ENCODE measurements at places on chromosomes 1 and 21.

DNA sequence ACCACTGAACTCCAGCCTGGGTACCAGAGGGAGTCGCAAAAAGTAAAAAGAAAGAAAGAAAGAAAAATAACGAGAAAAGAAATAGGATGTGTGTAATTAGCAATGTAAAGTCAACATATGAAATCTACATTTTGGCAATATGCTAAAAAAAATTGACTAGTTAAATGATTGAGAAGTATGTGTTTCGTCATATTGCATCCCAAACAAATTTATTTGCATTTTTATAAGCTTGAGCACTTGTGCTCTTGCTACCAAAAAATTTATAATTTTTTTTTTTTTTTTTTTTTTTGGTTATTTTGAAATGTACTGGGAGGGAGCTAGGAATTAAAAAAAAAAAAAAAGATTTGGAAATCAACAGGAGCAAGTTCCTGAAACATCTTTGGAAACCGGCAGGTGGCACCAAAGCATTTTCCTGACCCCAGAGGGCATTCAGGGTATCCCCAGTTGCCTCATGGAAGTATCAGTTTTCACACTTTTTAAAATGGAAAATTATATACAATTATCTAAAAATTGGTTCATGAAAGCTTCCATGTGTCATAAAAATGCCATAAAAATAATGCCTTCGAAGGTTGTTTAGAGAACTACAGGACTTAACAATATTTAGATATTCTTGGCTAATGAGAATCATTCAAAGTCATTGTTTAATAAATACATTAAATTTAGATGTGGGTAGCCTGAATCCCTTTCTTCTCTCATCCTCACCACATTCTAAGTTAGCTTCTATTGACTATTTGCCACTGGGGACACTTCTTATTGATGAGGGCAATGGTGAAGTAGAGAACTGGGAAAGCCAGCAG is 4.8 kb upstream of the HEATR1 start:
- H3K4me3 ChIP-seq = no peak overlapping the region
- no peaks in the 10 kb centered on the region for H3K4me1 ChIP-seq
- no peak overlapping the region for H3K27ac ChIP-seq
- DNase-seq = peak; percentile 45
- H3K36me3 ChIP-seq = no peaks in the 10 kb centered on the region
- no peaks in the 10 kb centered on the region for H3K27me3 ChIP-seq

GRCh38 chr1:185850366-185850765 is 116.2 kb downstream of the HMCN1 start:
- no peak for DNase-seq
- no peaks in the 10 kb centered on the region for H3K27me3 ChIP-seq
- H3K36me3 ChIP-seq = no peaks in the 10 kb centered on the region
- H3K4me3 ChIP-seq = no peak overlapping the region
- H3K27ac ChIP-seq = no peak overlapping the region

GRCh38 chr1:91374086-91374485 is 30.6 kb downstream of the HFM1 start:
- no peaks in the 10 kb centered on the region for H3K4me1 ChIP-seq
- no peak overlapping the region for H3K27ac ChIP-seq
- DNase-seq = no peak
- no peak overlapping the region for H3K4me3 ChIP-seq

- H3K27me3 ChIP-seq = no peaks in the 10 kb centered on the region
- H3K4me1 ChIP-seq = no peaks in the 10 kb centered on the region
- H3K27ac ChIP-seq = no peak overlapping the region
- no peak for DNase-seq
- no peak overlapping the region for H3K4me3 ChIP-seq
Measured at GRCh38 chr1:110581682-110582145, 24.4 kb downstream of the KCNA2 start.

DNA sequence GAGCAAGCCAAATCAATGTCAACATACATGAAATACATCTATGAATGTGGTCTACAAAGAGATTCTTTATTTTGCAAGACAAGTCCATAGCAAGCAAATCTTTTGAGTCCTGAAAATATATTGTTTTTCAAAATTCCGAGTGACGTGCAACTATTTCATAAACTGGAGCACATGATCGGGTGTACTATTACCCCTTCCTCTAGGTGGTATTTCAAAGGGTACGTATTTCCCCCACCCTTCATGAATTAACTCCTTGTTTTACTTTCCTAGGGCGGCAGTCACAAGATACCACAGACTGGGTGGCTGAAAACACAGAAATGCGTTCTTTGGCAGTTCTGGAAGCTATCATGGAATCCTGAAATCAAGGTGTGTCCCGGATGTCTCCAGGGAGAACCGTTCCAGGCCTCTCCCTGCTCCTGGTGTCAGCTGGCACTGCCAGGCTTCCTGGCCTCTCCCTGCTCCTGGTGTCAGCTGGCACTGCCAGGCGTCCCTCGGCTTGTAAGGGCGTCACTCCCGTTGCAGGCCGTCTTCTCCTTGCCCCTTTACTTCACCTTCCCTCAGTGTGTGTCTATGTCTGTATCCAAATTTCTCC is 55.3 kb downstream of the RIPK4 start:
- DNase-seq = no peak
- H3K4me3 ChIP-seq = no peak overlapping the region
- H3K27me3 ChIP-seq = no peaks in the 10 kb centered on the region
- no peaks in the 10 kb centered on the region for H3K36me3 ChIP-seq
- H3K27ac ChIP-seq = no peak overlapping the region

- no peaks in the 10 kb centered on the region for H3K36me3 ChIP-seq
- peaks cover 6% of the 10 kb centered on the region for H3K4me1 ChIP-seq
- no peak overlapping the region for H3K27ac ChIP-seq
- no peaks in the 10 kb centered on the region for H3K27me3 ChIP-seq
Measured at GRCh38 chr1:234262007-234262753, 111.1 kb upstream of the COA6 start.

DNA sequence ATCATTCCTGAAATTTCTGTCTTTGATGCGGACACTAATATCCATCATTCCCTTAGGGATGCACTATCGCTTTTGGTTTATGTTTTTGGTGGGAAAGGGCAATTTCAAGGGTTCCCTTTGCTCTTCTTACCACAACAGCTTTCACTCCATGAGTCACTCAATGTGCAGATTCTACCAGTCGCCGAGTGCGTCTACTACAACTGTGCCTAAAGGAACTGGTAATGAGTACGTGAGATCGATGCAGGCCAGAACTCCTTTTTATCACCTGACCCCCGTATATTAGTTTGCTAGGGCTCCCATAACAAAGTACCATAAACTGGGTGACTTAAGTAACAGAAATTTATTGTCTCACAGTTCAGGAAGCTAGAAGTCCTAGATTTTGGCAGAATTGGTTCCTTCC is 27.5 kb upstream of the TMEM54 start:
- H3K27me3 ChIP-seq = no peaks in the 10 kb centered on the region
- DNase-seq = no peak
- no peaks in the 10 kb centered on the region for H3K36me3 ChIP-seq
- H3K4me1 ChIP-seq = no peaks in the 10 kb centered on the region

DNA sequence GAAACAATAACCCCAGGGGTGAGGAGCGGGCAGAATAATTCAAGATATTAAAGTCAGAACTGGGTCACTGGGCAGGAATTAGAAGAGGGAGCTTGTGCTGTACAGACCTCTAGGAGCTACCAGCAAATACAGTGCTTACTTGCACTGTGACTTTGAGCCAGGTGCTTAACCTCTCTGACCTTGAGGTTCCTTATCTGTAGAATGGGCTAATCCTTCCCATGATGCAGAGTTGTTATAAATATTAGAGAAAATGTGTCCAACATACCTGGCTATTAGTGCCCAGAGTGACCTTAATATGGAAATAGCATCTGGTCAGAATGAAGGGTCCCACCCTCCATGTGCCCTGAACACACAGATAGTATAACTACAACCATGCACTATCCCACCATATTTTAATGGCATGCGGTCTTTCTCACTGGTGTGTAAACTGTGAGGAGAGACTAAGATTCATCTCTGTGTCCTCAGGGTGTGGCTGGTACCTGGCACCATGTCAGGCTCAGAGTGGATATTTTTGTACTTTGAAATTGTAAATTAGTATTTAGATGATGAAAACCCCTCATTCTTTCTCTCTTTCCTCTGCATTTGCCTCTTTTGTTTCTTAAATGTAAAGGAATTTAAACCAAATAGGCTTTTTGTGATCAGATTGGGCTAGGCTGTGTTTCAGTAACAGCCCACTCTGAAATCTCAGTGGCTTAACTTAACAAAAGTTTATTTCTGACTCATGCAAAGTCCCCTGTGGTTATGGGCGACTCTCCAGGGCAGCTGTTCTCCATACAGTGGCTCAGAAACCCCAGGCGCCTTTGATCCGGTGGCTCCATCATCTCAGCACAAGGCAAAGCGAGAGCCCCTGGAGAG is 60.0 kb upstream of the ROR1 start:
- no peaks in the 10 kb centered on the region for H3K27me3 ChIP-seq
- DNase-seq = no peak
- H3K27ac ChIP-seq = no peak overlapping the region
- H3K4me1 ChIP-seq = no peaks in the 10 kb centered on the region
- peaks cover 1% of the 10 kb centered on the region for H3K36me3 ChIP-seq
- no peak overlapping the region for H3K4me3 ChIP-seq

DNA sequence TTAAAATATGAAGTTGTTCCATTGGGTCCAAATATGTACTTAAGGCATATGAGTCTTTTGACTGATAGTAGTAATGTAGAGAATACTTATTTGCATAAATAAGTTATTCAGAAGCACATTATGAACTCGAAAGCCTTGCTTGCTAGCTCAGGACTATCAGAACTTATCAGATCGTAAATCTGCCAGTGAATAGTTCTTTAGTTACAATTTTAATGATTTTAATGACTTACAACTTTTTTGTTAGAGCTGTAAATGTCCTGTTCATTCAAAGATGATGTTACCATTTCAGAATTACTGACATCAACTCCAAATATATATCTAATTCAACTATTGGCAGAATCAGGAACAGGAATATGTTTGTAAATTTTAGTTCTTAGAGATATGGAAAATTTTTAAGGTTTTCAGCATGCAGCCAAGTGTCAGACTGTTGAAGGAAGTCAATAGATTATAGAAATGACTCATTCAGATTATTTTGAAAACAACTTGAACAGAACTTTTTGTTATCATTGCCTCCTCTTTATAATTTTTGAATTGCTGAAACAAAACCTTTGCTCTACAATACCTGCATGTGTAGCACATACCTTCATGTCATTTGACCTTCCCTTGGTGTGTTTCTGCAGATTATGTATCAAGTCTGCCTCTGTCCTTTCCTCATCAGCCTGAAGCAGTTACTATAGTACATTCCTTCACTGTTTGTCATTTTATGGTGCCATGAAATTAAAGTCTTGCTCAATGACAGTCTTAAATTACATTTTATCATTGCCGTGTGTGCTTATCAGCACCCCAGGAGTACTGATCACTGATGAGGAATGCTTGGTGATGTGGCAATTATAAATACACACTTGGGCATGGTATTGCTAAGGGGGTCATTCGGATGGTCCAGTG is 44.9 kb downstream of the LRRC8D start:
- H3K27me3 ChIP-seq = no peaks in the 10 kb centered on the region
- no peak for DNase-seq
- H3K36me3 ChIP-seq = no peaks in the 10 kb centered on the region
- no peak overlapping the region for H3K4me3 ChIP-seq

DNA sequence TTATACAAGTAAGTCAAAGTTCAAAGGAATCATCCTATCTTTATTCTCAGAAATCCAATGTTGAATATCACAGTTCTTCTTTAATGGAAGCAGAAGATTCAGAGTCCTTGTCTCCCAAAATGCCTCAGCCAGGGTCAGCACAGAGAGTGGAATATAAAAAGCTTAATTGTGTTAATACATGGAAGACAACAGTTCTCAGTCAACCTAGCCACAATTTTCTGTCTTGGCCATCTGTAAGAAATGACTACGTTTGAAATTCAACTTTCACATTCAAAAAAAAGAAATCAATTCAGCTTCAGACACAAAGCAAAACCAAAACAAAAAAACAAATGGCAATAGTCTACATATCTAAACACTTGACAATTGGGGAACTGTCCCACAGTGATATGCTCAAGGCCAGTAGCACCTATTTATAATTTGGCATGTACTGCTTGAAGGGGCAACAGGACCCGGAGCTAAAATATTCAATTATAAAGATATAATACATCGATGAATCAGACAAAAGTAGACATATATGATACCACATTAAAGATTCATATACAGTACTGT is 27.3 kb upstream of the GLIS1 start:
- H3K4me1 ChIP-seq = no peaks in the 10 kb centered on the region
- H3K27me3 ChIP-seq = no peaks in the 10 kb centered on the region
- H3K4me3 ChIP-seq = no peak overlapping the region
- H3K36me3 ChIP-seq = peaks cover 2% of the 10 kb centered on the region
- no peak for DNase-seq

DNA sequence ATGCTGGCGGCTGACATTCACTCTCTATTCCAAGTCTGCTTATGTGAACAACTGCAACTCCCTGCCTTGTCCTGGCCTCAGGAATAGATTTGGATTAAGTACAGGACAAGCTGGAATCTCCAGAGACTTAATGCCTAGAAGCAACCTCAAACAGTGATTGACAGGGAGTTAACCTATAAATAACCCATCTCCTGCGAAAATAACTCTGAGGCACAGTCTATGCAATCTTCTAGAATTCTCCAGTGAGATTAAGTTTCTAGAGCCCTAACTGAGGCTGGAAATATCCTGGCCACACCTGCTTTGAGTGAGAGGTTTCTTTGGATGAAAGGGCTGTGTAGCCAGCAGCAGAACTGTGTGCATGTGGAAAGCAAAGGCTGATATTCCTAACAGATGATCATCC is 25.3 kb upstream of the ATP1A1 start:
- no peaks in the 10 kb centered on the region for H3K27me3 ChIP-seq
- no peak overlapping the region for H3K27ac ChIP-seq
- no peaks in the 10 kb centered on the region for H3K4me1 ChIP-seq
- no peaks in the 10 kb centered on the region for H3K36me3 ChIP-seq

- H3K4me1 ChIP-seq = peaks cover 50% of the 10 kb centered on the region
- peaks cover 8% of the 10 kb centered on the region for H3K36me3 ChIP-seq
- no peak for DNase-seq
- H3K27ac ChIP-seq = peak overlapping the region; percentile 88
Measured at GRCh38 chr1:220878191-220879075, 810 bp upstream of the HLX start.

GRCh38 chr1:88698764-88699163 is 14.7 kb downstream of the PKN2 start:
- H3K27me3 ChIP-seq = no peaks in the 10 kb centered on the region
- peaks cover 3% of the 10 kb centered on the region for H3K4me1 ChIP-seq

All from liver (tissue), 10 donors.